ENCODE measurements at places on chromosomes 5 and 9. TPM values are rescaled to one million over a fixed set of nuclear protein-coding genes. Genes with fewer than 3 reads are reported as not detected.

DNA sequence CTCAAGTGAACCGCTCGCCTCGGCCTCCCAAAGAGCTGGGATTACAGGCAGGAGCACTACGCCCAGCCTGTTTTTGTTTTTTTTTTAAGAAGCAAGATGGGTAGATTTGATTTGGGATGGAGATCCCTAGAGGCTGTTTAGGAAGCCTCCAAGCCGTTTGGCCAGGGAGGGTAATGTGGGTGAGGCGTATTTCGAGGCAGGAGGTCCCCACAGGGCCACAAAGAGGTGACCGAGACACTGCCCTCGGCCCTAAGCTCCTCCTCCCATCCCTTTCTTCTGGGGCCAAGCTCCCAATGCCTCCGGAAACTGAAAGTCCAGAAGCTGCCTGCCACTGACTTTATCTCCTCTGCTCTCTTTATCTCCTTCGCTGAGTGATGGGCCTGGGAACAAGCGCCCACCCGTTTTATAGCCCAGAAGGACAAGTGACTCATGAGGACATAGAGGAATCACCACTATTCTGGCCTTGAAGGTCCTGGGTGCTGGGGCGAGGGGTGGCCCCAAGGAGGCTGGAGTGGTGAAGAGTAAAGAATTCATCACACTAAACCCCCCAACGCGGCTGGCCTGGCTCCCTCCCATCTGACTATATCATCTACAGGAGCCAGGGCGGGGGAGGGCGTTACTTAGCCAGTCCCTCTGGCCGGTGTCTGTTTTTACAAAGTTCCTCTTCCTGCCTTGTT lies 2.0 kb upstream of the RALGDS start:
- DNase-seq, result no peak

The NTNG2 gene
- total RNA-seq, result 0.58 TPM

- no peak for DNase-seq
Observed at GRCh38 chr5:110159202-110159601, 469.5 kb downstream of the MAN2A1 start.

The WNT8A gene
- not detected for total RNA-seq

DNA sequence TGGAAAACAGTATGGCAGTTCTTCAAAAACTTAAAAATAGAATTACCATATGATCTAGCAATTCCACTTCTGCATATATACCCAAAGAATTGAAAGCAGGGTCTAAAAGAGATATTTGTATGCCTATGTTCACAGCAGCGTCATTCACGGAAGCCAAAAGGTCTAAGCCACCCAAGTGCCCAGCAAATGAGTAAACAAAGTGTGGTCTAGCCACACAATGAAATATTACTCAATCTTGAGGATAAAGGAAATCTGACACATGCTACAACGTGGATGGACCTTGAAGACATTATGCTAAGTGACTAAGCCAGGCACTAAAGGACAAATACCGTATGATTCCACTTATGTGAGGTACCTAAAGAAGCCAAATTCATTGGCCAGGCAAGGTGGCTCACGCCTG lies 11.1 kb upstream of the MED27 start:
- DNase-seq, result no peak

The DEPDC1B gene
- total RNA-seq, result 3.4 TPM

DNA sequence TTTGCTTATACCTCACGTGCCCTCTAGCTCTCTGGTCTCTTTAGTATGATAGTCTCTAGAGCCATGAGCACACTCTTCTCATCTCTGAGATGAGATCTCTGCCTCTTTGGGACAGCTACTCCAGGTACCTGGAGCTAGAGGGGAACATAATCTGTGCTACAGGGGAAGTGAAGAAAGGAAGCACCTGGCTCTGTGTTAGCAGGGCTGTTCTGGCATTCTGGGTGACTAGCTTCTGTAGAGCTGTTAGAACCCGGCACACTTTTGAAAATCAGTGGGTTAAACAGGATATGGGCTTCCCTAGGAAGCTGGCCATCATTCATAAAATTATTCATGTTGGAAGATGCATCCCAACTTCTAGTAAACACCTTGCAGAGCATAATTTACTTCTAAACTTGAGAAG lies 224.8 kb downstream of the MCTP1 start:
- DNase-seq, result no peak

DNA sequence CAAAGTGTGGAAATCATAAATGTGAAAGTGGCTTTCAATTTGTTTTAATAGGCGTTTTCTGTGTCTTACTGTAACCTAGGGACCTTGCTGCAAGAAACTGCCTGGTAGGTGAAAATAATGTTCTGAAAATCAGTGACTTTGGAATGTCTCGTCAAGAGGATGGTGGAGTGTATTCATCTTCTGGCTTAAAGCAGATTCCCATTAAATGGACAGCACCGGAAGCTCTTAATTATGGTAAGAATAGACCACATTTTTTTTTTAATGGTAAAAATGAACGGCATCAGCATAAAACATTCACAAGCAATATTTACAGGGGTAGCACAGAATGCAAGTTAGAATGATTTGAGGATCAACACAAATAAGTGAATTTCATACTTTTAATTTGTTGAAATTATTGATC lies 229.1 kb downstream of the PJA2 start:
- DNase-seq, result no peak

DNA sequence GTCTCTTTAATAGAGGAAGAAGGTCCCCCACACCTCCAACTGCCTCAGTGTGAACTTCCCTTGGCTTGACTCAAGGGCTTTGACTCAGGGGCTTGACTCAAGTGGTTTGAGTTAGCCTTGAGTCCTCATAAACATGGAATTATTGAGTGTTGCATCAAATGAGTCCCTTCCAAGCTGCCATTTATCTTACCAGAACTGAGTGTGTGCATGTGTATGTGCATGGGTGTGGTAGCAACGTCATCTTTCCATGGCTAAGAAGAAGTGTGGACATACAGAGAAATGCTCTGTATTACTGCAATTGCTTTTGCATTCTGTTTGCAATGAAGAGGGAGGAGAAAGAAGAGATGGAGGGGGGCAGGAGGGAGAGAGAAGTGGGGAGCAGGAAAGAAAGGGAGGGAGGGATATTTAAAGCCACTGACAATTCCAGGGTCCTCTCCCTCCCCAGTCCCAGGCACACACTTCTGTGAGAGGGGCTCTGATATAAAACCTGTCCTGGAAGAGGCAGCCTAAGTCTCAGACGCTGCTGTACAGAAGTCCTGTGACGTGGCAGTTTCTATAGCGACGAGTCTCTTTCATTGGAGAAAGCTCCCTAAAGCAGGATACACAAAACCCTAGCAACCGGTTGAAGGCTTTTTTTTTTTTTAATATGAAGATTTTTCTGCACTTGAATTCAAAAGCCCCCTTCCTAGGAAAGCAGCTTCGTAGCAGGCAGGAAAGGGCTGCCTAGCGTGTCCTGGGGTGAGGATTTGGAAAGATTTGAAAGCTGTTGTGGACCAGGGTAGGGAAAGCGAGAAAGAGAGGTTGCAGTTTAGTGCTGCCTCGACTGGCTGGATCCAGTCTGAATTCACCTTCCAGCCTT lies 93.3 kb upstream of the MAP1B start:
- no peak for DNase-seq

DNA sequence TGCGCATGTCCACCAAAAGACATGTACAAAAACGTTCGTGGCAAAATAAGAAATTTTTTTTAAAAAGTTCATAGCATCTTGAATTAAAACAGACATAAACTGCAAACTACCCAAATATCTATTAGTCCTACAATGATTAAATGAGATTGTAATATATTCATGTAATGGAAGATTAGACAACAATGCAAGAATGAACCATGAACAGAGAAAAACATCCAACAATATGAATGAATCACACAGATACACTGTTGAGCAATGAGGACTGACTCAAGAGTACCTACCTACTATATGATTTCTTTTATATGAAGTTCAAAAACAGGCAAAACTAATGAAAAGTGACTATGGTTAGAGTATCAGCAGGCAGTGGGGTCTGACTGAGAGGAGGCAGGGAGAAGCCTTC lies 17.9 kb upstream of the CTNNAL1 start:
- no peak for DNase-seq

GRCh38 chr9:111284703-111285102 lies 45.3 kb downstream of the OR2K2 start:
- no peak for DNase-seq

- DNase-seq, result no peak
Observed at GRCh38 chr9:94586316-94586715, 7.3 kb downstream of the FBP2 start.

The SPATA31D4 gene
- total RNA-seq, result not detected

DNA sequence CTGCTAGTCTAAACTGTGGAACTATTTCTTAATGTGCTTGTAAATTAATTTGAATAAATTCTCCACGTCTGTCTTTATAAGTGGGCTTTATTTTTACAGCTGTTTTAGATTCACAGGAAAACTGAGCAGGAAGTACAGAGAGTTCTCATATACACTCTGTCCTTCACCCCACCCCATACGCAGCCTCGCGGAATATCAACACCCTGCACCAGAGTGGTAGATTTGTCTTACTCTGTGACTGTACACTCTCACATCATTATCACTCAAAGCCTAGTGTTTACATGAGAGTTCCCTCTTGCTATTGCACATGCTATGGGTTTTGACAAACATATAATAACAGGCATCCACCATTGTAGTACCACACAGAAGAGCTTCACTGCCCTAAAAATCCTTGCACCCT lies 179.7 kb upstream of the DAB2 start:
- no peak for DNase-seq

DNA sequence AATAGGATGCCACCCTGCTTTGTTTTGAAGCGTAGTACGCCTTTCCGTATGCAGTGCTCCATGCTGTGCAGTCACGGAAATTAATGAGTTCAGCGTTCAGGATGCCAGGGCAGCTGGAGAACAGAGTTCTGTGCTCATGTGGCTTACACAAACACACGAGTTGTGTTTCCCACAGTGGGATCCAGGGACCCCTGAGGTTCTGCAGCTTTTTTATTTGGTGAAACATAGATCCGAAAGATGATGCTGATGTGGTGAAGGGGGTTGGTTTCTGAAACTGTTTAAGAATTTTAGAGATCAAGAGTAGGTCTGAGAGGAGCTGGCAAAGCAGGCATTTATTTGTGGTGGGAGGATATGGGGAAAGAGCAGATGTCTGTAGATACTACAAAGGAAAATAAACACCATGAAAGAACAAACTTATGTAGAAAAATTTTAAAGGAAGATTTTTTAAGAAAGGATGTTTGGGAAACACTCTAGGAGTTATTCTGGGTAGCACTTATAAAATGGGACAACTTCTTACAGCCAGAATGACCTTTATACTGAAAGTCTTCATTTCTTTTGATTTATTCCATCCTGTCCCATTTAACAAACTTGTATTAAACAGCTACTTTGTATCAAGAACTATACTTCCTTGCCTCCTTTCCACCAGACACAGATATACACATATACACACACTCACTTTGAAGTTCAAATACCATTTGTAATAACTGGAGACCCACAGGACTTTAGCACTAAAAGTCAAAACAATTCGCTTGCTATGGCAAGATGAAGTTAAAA lies 52.7 kb downstream of the ITGA1 start:
- DNase-seq, result no peak

The PLEKHG4B gene
- total RNA-seq, result 0.48 TPM

- no peak for DNase-seq
Observed at GRCh38 chr5:35004771-35005170, 43.0 kb downstream of the AGXT2 start.

DNA sequence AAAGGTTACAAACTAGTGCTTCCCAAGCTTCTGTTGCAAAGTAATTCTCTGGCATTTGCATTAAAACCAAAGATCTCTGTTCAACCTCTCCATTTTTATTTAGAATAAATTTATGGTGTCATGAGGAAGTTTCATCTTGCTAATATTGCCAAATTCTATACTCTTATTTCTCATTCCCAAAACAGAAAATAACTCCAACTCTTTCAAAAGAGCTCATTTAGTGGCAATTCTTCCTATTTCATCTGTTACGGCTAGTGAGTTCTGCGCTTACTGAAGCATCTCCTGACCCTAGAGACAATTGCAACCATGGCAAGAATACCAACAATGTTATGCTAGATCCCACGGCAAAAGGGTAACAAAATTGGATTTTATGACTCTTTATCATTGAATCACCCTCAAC lies 97.0 kb downstream of the HINT1 start:
- no peak for DNase-seq

- DNase-seq, result no peak
Observed at GRCh38 chr5:116013936-116014335, 18.3 kb upstream of the ARL14EPL start.

The SYK gene
- 2.8 TPM for total RNA-seq

DNA sequence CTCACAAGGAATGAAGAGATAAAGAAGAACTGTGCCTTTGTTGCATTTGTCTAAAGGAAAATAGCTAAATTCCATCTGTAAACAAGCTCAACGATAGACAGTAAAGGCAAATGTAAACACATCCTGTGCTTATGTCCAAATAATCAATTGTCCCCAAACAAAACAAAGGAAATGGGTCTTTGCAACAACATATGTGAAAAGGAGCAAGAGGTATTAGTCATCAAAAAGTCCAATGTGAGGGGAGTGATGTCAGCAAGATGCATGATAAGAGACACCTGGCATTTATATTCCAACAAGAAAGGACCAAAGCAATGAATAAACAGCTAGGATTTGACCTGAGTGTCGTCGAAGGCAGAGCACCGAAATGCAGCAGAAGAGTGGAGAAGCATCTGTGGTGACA lies 209.1 kb downstream of the ASTN2 start:
- no peak for DNase-seq

DNA sequence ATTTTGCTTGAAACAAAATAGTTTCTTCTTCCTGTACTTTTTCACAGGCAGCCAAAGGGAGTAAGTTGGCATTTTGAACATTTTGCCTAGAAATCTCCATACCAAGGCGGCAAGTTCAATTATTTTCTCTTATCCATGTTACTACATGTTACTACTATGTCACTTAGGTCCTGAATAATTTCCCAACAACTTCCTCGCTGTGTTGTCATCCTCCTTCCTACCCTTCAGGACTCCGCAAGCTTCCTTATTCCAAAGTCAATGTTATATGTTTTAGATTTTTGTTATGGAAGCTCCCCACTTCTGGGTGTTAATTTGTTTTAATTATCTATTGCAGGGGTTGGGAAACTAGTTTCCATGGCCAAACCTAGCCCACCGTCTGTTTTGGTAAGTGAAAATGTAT lies 9.9 kb upstream of the B4GALT1 start:
- DNase-seq, result no peak

- no peak for DNase-seq
Observed at GRCh38 chr5:171724468-171725204, 61.0 kb upstream of the SMIM23 start.

- no peak for DNase-seq
Observed at GRCh38 chr9:135973277-135974219, 12.4 kb upstream of the UBAC1 start.

GRCh38 chr9:124174433-124174832 lies 83.3 kb upstream of the NEK6 start:
- DNase-seq, result no peak

The LCN9 gene
- not detected for total RNA-seq

DNA sequence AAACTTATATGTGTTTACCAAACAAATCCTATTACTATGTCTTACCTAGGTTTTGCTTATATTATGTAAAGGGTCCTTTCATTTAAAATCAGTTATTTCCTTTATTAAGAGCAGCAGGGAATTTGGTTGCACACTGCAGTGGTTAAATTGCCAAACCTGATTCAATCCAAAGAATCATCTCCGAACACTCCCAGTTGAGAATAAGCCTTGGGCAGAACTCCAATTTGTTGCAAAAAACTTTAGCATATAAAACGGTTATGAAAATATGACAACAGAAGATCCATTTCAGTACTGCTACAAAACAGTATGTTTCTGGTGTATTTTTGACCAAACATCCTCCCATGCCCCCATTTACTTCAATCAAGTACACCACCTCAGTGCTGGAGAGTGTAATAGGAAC lies 587.0 kb upstream of the GRAMD2B start:
- DNase-seq, result no peak

The RABEPK gene
- 30.5 TPM for total RNA-seq

Data from glomerular endothelial cell (primary cell).